ENCODE measurements at places on chromosomes 5 and 9.

DNA sequence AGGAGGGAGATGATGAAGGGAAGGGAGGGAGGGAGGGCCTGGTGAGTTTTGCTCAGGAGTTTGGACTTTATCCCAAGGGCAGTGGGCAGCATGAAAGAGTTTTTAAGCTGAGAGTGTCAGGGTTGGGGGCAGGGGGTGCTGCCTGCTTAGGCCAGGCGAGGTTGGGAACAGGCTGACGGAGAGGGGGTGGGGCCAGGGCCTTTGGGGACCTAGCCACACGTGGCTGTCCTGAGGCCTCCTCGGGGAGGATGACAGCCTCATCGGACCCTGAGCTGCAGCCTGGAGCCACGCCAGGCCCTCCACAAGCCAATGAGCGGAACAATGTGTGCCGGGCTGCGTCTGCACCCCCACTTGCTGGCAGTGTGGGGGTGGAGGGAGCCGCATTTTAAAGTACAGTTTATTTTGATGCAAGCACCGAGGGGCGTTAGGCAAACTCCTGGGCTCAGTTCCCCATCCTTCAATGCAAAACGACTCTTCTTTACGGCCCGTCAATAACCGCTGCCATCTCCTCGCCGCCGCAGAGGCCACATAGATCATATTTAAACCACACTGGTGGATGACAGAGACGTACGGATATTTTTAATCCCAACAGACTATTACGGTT is 5.3 kb upstream of the RXRA start:
- no peak overlapping the region for H3K4me3 ChIP-seq
- H3K4me1 ChIP-seq: peaks cover 2% of the 10 kb centered on the region
- no peak overlapping the region for H3K27ac ChIP-seq
- no peaks in the 10 kb centered on the region for H3K36me3 ChIP-seq

- peaks cover 18% of the 10 kb centered on the region for H3K4me1 ChIP-seq
- H3K36me3 ChIP-seq: peaks cover 4% of the 10 kb centered on the region
- no peak overlapping the region for H3K4me3 ChIP-seq
- H3K27me3 ChIP-seq: no peaks in the 10 kb centered on the region
- no peak for DNase-seq
Measured at GRCh38 chr9:34994260-34994899, 4.8 kb downstream of the DNAJB5 start.

GRCh38 chr5:133392448-133392847 is 219.9 kb downstream of the FSTL4 start:
- H3K27me3 ChIP-seq: peaks cover 3% of the 10 kb centered on the region
- no peaks in the 10 kb centered on the region for H3K36me3 ChIP-seq
- H3K4me1 ChIP-seq: peaks cover 3% of the 10 kb centered on the region
- no peak for DNase-seq
- no peak overlapping the region for H3K4me3 ChIP-seq
- no peak overlapping the region for H3K27ac ChIP-seq

DNA sequence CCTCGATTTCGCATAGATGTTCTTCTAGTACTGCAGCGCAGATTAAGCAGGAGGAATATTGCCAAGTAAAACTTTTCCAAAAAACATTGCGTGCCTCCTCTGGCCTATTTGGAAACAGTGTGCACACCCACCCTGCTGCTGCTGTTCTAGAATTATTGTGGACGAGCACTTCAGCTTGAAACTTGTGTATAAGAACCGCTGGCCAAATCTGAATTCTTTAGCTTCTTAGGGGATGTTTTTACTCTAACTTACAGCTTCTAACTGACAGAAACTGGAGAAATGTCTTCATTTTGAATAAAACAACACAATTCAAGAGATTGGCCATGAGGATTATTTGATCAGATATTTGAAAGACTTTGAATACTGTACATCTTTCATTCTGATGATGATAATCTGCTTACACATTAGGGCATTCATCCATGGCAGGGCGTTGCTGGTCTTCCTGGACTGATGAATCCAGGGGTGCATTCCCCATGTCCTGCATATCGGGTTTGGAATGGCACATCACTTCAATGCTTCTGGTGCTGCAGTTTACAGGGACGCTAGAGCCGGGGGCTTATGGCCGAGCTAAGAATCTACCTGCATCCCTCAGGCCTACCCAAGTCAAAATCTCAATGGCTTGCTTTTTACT is 6.5 kb downstream of the ADAMTS16 start:
- H3K4me3 ChIP-seq: no peak overlapping the region
- DNase-seq: no peak
- H3K4me1 ChIP-seq: no peaks in the 10 kb centered on the region
- no peak overlapping the region for H3K27ac ChIP-seq

DNA sequence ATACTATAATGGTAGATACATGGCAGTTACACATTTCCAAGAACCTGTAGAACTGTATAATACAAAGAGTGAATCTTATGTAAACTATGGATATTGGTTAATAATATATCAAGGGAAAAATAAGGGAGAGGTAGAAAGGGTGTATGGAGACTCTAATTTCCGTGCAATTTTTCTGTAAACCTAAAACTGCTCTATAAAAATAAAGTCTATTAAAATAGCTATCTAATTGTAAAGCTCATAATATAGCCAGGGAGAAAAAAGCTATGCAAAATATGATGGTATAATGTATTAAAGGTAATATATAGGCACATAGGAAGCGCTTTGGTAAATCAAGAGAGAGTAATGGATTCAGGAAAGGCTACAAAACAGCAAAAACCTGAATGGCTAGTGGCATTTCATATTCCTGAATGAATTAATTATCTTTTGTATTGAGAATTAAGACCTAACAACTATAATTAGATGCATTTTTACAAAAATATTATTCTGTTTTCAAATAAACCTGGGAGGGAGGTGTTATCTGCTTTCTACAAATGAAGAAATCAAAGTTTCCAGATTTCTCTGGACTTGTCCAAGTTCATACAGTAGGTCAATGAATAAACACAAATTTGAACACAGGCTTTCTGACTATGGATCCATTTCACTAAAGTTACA is 22.8 kb downstream of the ANXA1 start:
- no peak overlapping the region for H3K4me3 ChIP-seq
- DNase-seq: no peak
- H3K27me3 ChIP-seq: no peaks in the 10 kb centered on the region
- H3K36me3 ChIP-seq: peaks cover 5% of the 10 kb centered on the region
- H3K4me1 ChIP-seq: peaks cover 4% of the 10 kb centered on the region

Data from activated naive CD8-positive, alpha-beta T cell treated with anti-CD3 and anti-CD28 coated beads, Interleukin-2, amount 10 ng/mL, durations not matched to agents 7 days and 5 days (primary cell).